Epithelial cell of proximal tubule (primary cell): ENCODE measurements at places on chromosomes 3 and 15. TPM values are rescaled to one million over a fixed set of nuclear protein-coding genes. Genes with fewer than 3 reads are reported as not detected.

Gene SOX14
- total RNA-seq = not detected in 2 replicates

Gene GRM2
- total RNA-seq = not detected in 2 replicates

Gene EPHB1
- 1.6 and 2.7 TPM in 2 replicates for total RNA-seq

Gene TM6SF1
- total RNA-seq = 0.81 and 2.0 TPM in 2 replicates

Gene CCR3
- total RNA-seq = not detected in 2 replicates

Gene MOBP
- 0.35 TPM in 1 of 2 replicates, not detected in the other for total RNA-seq

Gene DNAJA4
- total RNA-seq = 10.2 and 11.1 TPM in 2 replicates

Gene ZBTB38
- 41.7 and 51.5 TPM in 2 replicates for total RNA-seq

Gene EIF2B5
- total RNA-seq = 26.3 and 39.2 TPM in 2 replicates

Gene EIF3J
- 50.4 and 52.3 TPM in 2 replicates for total RNA-seq

Gene PPP1R14D
- total RNA-seq = not detected in 2 replicates

Gene DPP8
- 17.2 and 25.7 TPM in 2 replicates for total RNA-seq

Gene GABRA5
- 0.29 and 0.43 TPM in 2 replicates for total RNA-seq

Gene NR1D2
- total RNA-seq = 5.9 and 6.1 TPM in 2 replicates

Gene CSPG4
- total RNA-seq = 1.2 and 2.1 TPM in 2 replicates
